ENCODE measurements at places on chromosomes 12 and 14.

- no peak for DNase-seq
These were observed 89.6 kb upstream of the ATF7IP start for GRCh38 chr12:14275886-14276285.

GRCh38 chr12:66438601-66439000, 136.3 kb downstream of the HELB start:
- no peak for DNase-seq

DNA sequence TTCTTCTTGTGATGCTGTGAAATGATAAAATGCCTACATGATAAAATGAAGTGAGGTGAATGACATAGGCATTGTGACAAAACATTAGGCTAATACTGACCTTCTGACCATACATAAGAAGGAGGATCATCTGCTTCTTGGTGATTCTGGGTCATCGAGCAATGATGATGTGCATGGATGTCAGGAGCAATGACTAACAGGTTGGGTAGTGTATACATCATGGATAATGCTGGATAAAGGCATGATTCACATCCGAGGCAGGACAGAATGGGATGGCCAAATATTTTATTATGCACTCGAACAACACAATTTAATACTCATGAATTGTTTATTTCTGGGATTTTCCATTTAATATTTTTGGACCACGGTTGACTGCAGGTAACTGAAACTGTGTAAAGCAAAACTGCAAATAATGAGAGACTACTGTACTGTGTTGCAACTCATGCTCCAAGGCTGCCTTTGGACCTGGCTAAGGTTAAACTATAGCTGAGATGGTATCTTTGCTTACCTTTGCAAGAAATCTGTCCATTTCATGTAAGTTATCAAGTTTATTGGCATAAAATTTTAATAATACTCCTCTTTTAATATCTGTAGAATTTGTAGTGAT, 7.6 kb upstream of the SLC25A21 start:
- no peak for DNase-seq

DNA sequence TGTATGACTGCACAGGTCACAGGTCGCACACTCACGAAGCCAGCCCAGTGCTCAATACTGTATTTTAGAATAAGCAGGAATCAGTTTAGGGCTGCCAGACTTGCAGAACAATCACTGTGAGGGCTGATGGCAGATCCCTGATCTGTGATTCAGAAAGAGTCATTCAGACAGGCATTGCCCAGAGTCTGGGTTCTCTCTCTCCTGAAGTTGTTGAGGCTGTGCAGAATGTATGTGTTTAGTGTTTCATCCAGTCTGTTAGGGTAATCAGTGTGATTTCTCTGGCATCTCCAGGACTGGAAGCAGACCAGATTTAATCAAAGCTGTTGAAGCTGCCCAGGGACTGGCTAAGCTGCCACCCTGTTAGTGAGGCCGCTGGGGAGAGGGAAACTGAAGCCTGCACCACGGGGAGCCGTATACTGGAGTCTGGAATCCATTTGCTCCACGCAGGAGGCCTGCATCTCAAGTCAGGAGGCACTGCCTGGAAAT, 69.3 kb downstream of the ETV6 start:
- DNase-seq, result no peak

GRCh38 chr14:102077382-102077709, 9.5 kb downstream of the HSP90AA1 start:
- DNase-seq, result no peak

- DNase-seq, result no peak
These were observed 9.8 kb upstream of the PARP11 start for GRCh38 chr12:3882896-3883564.

GRCh38 chr12:118259079-118259478, 113.6 kb downstream of the TAOK3 start:
- DNase-seq, result no peak

GRCh38 chr14:82447586-82447985, 913.9 kb upstream of the SEL1L start:
- DNase-seq, result no peak

- no peak for DNase-seq
These were observed 316.3 kb downstream of the GPHN start for GRCh38 chr14:66824251-66824650.

DNA sequence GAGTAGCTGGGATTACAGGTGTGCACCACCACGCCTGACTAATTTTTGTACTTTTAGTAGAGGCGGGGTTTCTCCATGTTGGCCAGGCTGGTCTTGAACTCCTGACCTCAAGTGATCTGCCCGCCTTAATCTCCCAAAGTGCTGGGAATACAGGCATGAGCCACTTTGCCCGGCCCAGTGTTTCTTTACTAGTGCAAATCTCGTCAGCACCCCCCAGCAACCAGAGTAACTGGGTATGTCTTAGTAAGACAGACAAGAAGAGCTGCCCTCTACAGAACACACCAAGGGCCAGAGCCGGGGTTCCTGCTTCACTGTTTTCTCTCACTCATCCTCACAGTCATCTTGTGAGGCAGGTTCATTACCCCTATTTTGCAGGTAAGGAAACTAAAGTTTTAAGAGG, 78.5 kb upstream of the GPR68 start:
- DNase-seq, result no peak

- DNase-seq, result no peak
These were observed 195.7 kb downstream of the TMEM117 start for GRCh38 chr12:44031472-44032185.

DNA sequence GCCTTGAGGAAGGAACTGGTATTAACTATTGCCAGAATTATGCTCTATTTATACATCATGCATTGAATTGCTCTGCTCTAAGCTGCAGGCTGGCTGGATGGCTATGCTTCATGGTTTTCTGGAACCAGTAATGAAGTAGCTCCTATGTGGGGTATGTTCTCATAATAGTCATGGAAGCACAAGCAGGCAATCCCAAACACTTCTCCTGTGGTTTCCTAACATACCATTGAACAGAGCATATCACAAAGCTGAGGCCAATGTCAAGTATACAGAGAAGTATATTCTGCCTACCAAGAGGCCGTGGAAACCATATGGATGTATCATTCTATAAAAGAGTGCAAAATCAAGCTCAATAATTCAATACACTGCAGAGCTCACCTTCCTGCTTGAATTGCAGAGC, 1752.4 kb upstream of the FLRT2 start:
- DNase-seq, result no peak

GRCh38 chr14:65033181-65033580, 46.5 kb downstream of the FNTB start:
- DNase-seq, result no peak

DNA sequence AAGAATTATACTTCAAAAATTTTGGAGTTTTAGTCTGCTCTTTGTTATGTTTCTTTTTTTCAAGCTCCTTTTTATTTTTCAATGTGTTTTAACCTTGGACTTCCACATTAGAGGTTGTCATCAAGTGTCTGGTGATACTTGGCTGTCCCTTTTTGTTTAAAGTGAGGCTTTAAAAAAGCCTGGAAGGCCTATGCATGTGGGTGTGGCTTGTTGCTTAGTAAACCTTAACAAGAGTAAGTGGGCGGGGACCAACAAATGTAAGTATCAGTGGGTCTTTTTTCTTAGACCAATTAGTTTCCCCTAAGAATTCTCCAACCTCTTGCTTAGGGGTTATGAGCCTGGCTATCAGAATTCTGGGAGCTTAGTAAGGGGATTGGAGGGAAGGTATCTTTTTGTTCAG, 26.4 kb downstream of the HCFC2 start:
- no peak for DNase-seq

GRCh38 chr12:57844709-57845477, 1.6 kb downstream of the CTDSP2 start:
- DNase-seq, result no peak

DNA sequence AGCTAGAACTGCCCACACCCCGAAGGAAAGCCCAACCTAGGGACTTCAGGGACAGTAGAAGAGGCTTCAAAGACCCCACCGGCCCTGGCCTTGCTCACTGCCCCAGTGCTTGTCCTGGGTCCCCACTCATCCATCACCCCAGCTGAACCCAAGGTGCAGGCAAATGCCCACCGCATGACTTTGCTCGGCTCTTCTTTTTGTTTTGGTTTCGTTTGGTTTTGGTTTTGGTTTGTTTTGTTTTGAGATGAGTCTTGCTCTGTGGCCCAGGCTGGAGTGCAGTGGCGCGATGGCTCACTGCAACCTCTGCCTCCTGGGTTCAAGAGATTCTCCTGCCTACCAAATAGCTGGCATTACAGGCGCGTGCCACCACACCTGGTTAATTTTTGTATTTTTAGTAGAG, 9.0 kb downstream of the CCDC85C start:
- DNase-seq, result no peak

- no peak for DNase-seq
These were observed 104.6 kb downstream of the DIP2B start for GRCh38 chr12:50609292-50609874.

- no peak for DNase-seq
These were observed 474.6 kb downstream of the PRKD1 start for GRCh38 chr14:29453045-29453444.

DNA sequence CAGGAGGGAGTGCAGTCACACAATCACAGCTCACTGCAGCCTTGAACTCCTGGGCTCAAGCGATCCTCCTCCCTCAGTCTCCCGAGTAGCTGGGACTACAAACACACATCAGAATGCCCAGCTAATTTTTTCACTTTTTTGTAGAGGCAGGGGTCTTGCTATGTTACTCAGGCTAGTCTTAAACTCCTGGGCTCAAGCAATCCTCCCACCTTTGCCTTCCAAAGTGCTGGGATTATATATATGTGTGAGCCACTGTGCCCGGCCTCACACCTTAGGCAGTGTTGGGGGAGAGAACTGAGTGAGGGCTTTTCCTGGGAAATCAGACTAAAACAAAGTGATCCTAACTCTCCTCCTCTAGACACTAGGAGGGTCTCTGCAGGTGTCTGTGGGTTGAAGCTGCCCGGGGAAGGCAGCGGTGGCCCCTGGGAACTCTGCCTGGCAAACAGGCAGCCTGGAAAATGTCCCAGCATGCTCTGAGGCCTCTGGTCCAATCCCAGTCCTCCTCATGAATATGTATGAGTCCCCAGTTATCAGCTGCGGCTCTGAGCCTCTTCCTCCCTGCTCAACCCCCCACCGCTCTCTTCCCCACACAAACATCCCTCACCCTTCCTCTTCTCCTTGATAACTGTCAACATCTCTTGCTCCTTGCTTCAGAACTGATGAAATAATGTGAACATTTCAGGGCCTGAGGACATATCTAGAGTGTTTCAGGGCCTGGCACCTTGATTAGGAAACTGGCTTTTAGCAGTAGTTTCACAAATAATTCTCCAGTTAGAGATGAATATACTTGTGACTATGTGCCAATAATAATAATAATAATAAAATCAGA, 7.9 kb upstream of the NAA25 start:
- peak; percentile 76 for DNase-seq

DNA sequence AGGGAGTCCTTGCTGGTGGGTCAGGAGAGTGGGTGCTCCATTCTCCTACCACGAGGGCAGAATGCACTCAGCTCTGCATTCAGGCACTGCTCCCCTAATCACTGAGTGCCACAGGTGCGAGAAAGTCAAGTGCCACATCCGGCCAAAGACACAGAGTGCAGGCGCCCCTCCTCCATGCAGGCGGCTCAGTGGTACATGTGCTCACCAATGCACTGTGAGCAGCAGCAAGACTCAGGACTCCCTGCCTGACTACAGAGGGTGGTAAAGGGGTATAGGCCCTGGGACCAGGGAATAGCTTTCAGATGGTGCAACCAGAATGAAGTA, 32.9 kb downstream of the ZFYVE21 start:
- DNase-seq, result no peak

DNA sequence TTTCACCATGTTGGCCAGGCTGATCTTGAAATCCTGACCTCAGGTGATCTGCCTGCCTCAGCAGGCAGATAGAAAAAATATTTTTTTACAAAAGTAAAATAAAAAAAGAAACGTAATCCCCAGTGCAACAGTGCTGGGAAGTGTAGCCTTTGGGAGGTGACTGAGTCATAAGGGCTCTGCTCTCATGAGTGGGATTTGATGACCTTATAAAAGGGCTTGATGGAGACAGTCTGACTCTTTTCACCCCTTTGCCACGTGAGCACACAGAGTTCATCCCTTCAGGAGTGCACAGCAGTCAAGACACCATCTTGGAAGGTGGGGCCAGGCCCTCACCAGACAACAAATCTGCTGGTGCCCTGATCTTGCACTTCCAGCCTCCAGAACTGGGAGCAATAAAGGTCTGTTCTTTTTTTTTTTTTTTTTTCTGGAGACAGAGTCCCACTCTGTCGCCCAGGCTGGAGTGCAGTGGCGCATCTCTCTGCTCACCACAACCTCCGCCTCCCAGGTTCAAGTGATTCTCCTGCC, 24.7 kb upstream of the DYNC1H1 start:
- no peak for DNase-seq

GRCh38 chr12:104510145-104510872, 53.6 kb downstream of the CHST11 start:
- peak; percentile 66 for DNase-seq

DNA sequence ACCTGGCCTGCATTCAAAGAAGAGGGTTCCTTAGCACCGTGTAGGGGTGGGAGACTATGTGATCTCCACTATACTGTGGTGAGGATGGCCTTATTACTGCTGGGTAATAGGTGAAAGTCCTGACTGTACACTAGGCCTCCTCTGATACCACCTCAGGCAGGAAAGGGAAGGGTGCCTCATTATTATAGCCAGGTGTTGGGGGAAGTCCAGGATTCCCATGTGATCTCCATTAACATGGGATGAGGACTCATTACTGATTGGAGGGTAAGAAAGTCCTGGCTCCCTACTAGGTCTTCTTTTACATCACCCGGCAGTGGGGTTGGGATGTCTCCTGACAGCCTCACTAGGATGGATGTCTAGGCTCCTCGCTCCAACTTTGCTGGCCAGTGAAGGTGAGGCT, 252.1 kb downstream of the LRIG3 start:
- DNase-seq, result no peak

DNA sequence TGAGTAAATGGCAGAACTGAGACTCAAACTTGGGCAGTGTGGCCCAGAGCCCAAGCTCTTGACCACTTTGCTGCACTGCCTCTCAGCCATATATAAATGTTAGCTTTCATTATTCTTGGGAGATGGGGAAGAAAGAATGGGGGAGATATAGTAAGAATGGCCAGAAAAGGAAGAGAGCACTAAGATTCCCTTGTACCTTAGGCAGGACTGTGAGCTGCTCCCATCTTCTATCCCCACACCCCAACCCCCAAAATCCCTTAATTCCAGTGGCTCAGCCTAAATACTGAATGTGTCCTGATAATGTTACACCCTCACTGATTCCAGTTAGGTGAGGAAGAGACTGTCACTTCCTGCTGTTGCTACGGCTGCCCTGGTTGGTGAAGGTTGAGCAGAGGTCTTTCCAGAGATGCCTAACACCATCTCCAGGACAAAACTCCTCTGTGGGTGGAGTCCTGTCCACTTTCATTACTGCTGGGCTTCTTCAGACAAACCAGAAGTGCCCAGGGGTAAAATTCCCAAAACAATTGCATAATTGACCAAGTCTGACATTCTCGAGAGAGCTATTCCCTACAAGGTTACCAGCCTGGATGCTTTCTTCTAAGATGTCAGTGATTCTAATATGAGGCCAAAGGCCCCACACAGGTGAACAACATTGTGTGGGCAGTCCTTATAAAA, 51.8 kb downstream of the GNG2 start:
- DNase-seq, result no peak
